ENCODE measurements at places on chromosomes 5 and 9.
A peak's percentile ranks its signal among the peaks of the same experiment; 100 is the strongest.

DNA sequence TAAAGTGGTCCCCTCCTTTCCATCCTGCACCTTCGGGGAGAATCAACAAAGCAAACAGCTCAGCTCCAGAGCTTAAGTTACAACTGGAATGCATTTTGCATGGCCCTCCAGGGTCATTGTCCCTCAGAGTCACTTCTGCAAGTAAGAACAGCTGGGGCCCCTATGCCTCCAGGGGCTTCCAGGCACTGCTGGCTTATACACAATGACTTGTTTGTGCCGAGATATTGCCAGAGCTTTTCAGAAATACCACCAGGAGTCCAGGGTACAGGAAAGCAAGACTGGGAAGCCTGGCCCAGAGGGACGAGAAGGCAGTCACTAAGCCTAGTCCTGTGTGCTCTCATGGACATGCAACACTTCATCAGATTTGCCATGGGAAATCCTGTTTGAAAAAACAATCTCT is 11.3 kb downstream of the FRMD3 start:
- no peak for DNase-seq

- DNase-seq, result no peak
These were observed 43.5 kb downstream of the DMAC1 start for GRCh38 chr9:7756088-7756487.

DNA sequence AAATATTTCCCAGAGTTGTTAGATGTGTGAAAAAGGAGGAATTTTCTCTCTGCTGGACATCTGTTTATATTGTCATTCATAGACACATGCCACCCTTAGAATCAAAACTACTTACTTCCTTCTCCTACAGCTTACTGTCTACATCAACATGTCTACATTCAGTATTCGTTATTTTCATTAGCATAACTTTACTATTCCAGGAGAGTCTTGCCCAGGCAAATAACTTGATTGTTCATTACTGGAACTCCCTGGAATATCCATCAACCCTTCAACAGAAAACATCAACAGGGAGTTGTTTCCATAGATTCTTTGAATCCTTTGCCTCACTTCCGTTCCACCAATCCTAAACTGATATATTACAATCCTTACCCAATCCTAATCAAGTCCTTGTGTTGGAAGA is 457.5 kb upstream of the ZNF608 start:
- no peak for DNase-seq

GRCh38 chr9:91623004-91623403 is 199.4 kb upstream of the NFIL3 start:
- DNase-seq, result no peak

DNA sequence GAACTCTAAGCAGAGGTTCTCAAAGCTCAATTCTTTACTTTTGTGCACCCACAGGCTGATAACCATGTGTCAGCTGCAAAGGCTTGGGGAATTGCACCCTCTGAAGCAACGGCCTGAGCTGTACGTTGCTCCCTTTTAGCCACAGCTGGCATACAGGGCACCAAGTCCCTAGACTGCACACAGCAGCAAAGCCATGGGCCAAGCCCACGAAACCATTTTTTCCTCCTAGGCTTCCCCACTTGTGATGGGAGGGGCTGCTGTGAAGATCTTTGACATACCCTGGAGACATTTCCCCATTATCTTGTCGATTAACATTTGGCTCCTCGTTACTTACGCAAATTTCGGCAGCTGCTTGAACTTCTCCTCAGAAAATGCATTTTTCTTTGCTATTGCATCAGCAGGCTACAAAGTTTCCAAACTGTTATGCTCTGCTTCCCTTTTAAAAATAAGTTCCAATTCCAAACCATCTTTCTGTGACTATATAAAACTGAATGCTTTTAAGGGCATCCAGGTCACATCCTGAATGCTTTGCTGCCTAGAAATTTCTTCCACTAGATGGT is 23.0 kb downstream of the KIAA0825 start:
- DNase-seq, result no peak

DNA sequence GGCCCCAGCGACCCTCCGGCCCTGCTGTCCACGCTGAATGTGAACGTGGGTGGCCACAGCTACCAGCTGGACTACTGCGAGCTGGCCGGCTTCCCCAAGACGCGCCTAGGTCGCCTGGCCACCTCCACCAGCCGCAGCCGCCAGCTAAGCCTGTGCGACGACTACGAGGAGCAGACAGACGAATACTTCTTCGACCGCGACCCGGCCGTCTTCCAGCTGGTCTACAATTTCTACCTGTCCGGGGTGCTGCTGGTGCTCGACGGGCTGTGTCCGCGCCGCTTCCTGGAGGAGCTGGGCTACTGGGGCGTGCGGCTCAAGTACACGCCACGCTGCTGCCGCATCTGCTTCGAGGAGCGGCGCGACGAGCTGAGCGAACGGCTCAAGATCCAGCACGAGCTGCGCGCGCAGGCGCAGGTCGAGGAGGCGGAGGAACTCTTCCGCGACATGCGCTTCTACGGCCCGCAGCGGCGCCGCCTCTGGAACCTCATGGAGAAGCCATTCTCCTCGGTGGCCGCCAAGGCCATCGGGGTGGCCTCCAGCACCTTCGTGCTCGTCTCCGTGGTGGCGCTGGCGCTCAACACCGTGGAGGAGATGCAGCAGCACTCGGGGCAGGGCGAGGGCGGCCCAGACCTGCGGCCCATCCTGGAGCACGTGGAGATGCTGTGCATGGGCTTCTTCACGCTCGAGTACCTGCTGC is 839 bp downstream of the KCNV2 start:
- no peak for DNase-seq

DNA sequence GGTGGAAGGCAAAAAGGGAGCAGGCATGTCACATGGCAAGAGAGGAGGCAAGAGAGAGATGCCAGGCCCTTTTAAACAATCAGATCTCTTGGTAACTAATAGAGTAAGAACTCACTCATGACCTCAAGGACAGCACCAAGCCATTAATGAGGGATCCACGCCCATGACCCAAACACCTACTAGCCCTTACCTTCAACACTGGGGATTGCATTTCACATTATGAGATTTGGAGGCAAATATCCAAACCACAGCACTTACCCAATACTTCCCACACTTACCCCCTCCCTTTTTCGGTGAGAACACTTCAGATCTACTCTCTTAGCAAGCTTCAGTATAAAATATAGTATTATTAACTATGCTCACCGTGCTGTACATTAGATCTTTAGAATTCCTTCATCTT is 41.9 kb downstream of the ZNF354A start:
- DNase-seq, result no peak

- no peak for DNase-seq
These were observed 201.3 kb upstream of the PUM3 start for GRCh38 chr9:3045153-3045552.

DNA sequence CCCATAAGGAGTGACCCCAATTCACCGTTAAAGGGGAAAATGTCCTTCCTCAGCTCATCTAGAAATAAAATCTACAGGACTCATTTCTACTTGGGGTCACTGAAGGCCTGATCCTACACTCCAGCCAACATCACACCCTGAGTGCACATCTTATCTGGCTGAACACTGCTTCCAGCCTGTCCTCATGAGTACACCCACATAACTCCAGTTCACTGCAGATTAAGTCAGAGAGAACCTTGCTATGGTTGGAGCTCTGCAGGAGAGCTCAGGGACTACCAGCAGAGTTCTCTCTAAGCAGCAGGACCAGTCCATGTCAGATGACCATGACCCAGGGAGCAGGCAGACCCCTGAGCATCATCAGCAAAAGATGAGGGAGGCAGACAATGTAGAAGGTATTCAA is 126.9 kb upstream of the MAP3K1 start:
- no peak for DNase-seq

GRCh38 chr9:16352251-16352650 is 518.2 kb downstream of the BNC2 start:
- DNase-seq, result no peak

- DNase-seq, result no peak
These were observed 53.4 kb upstream of the RARS1 start for GRCh38 chr5:168432903-168433302.

GRCh38 chr5:107673039-107673367 is 2.3 kb upstream of the EFNA5 start:
- no peak for DNase-seq

DNA sequence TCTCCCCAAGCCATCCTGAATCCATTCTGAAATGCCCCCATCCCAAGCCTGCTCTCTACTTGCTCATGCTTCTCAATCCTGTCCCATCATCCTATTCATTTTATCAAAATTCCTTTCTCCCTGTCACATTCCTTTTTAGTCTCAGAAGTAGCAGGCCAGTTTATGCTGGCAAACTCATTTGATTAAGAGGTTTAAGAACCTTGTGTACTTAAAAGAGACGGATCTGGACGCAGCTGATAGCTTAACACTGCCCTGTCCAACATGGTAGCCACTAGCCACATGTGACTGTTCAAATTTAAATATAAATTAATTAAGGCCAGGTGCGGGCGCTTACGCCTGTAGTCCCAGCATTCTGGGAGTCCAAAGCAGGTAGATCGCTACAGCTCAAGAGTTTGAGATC is 5.6 kb upstream of the KCNV2 start:
- no peak for DNase-seq

GRCh38 chr9:14831074-14831473 is 79.2 kb downstream of the FREM1 start:
- no peak for DNase-seq

- no peak for DNase-seq
These were observed 21.8 kb upstream of the CPEB4 start for GRCh38 chr5:173866243-173866857.

DNA sequence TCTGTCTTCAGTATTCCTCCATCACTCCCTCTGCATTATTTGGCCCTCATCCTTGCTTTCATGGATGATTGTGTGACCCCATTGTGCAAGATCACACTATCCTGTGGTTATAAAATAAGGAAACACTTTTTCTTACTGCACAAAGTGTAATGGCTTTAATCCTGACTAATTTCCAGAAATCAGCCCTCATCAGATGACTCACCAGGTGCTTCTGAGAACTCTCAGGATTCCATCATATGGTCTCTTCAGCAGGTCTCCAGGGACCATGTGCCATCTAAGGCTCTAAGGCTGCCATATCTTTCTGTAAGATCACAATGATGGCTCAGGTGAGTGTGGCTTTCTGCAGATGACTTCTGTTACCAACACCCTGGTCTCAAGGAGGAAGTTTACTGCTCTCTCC is 27.3 kb upstream of the FER start:
- DNase-seq, result no peak

- DNase-seq, result peak; percentile 96
These were observed at the start of gene ADGRV1 for GRCh38 chr5:90558344-90559192. TSS of gene ADGRV1 (plus strand) at chr5:90558797. CDS start at chr5:90558896, 99 bp downstream.

GRCh38 chr5:22242532-22242931 is 610.6 kb downstream of the CDH12 start:
- no peak for DNase-seq

GRCh38 chr9:89482056-89482851 is 15.7 kb downstream of the SEMA4D start:
- no peak for DNase-seq

Data from NCI-H1436 (cell line).